ENCODE measurements at places on chromosomes 1 and 21.

DNA sequence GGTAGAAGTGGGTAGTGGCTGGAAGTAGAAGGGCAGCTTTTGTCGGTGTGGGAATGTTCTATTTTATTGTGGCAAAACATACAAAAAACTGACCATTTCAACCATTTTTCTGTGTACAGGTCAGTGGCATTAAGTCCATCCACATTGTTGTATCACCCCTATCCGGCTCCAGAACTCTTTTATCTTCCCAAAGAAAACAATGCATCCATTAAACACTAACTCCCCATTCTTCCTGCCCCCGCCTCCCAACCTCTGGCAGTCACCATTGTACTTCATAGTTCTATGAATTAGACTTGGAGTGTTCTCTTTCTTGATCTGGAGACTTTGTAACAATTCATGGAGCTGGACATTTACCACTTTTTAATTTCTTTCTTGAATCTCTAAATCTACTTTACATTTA lies 55.7 kb downstream of the DEGS1 start:
- no peak for DNase-seq

DNA sequence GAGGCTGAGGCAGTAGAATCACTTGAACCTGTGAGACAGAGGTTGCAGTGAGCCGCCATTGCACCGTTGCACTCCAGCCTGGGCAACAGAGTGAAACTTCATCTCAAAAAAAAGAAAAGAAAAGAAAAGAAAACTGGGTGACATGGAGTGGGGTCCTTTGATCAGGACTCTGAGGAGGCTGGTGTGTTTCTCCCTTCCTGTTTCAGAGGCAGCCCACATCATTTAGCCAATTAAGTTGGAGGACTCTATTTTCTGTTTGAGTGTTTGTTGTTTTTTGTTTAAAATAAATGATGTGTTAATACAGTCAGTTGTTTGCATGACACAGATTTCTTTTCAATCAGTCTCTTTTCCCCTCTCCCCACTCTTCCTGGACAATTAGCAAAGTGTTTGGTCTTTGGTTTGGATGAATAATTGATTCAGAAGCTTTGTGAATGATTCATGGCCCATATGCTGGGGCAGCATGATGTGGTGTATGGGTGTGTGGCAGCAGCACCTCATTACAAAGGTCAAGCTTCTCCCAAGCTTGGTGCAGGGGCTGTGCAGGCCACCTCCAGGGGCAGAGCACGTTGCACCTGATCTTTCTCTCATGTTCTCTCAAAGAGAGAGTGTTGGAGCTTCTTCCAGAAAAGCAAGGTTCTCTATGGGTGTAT lies 48.8 kb downstream of the CACNA1E start:
- no peak for DNase-seq

GRCh38 chr1:175521249-175522040 lies 221.9 kb downstream of the TNR start:
- no peak for DNase-seq

- DNase-seq, result peak; percentile 30
These were observed 780 bp downstream of the YTHDF2 start for GRCh38 chr1:28737307-28738132.

GRCh38 chr21:29914326-29914725 lies 25.5 kb downstream of the GRIK1 start:
- no peak for DNase-seq

GRCh38 chr1:199178646-199179045 lies 539.8 kb downstream of the PTPRC start:
- no peak for DNase-seq
